ENCODE measurements at places on chromosomes 1 and 21. TPM values are rescaled to one million over a fixed set of nuclear protein-coding genes. Genes with fewer than 3 reads are reported as not detected.

GRCh38 chr1:221858818-221859611 is 117.1 kb upstream of the DUSP10 start:
- DNase-seq: no peak

GRCh38 chr1:28751315-28752060 is 14.7 kb downstream of the YTHDF2 start:
- DNase-seq: no peak

GRCh38 chr1:231518485-231519034 is 9.9 kb upstream of the TSNAX start:
- DNase-seq: no peak

- DNase-seq: no peak
Observed at GRCh38 chr1:244896550-244896949, 32.2 kb upstream of the HNRNPU start.

GRCh38 chr1:234601301-234602017 is 8.5 kb downstream of the IRF2BP2 start:
- DNase-seq: no peak

GRCh38 chr1:180156631-180157091 is 2.0 kb downstream of the QSOX1 start:
- DNase-seq: no peak

GRCh38 chr1:43861337-43861736 is 72.3 kb upstream of the ARTN start:
- DNase-seq: no peak

GRCh38 chr1:174713796-174714195 is 266.0 kb downstream of the GPR52 start:
- no peak for DNase-seq

- DNase-seq: no peak
Observed at GRCh38 chr1:155858800-155859233, 550 bp upstream of the SYT11 start.

DNA sequence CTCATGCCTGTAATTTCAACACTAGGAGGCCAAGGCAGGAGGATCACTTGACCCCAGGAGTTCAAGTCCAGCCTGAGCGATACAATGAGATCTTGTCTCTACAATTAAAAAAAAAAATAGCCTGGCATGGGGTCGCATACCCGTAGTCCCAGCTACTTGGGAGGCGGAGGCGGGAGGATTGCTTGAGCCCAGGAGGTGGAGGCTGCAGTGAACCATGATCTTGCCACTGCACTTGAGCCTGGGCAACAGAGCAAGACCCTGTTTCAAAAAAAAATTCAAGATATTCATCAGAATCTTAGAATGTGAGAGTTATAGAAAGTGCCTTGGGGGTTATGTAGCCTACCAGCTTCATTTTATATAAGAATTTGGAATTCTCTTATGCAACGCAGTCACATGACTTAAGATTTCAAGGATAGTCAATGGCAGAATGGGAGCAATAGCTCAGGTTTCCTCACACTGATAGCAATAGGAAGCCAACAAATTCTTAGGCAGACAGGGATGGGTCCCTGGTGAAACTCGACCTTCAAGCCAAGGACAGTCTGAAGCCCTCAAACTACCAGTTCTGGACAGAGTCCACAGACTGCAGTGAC is 462.5 kb downstream of the SETD4 start:
- no peak for DNase-seq

DNA sequence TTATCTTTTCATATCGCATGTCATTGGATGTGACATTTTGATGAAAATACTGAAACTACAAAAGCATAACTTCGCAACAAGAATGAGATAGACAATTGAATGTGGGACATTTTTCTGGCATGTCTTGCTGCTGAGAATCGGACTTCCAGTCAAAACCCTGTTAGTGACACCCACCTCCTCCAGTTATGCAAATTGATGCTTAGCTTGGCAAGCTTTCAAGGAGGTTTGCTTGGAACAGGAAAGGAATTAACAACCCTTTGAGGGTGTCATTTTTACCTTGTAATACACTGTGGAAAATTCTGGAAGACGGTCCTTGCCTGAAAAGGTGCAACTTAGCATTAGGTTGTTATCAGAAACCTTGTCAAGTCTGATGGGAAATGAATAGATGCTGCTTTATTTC is 38.8 kb upstream of the FAM3B start:
- DNase-seq: no peak

DNA sequence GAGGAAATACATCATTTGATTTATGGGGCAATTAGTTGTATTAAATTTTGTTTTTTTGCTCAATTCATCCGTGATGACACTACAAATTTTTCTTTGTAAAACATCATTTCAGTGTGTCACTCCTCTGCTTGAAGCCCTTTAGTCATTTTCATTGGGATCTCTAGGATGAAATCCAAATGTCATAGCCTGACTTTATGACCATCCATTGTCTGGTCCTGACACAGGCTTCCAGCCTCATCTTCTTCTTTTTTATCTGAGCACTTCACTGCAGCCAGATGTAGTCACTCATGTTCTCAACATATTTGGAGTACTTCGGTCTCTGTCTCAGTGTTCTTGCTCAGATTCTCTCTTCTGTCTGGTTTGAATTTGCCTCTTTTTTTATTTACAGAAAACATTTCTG is 173.1 kb downstream of the HMCN1 start:
- no peak for DNase-seq

DNA sequence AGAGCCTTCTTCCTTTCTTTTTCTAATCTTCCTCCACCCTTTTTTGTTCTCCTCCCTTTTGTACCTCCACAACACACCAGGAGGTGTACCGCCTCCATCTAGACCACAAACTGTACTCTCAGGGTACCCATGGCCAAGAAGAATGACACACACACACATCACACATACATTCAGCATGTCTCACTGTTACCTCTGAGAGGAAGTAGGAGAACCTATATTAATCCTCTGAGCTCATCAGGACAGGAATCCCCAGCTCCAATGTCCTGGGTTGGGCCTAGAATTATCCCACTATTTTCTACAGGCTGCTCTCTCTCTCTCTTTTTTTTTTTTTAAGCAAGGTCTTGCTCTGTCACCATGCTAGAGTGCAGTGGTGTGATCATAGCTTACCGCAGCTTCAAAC is 36.7 kb downstream of the ATP2B4 start:
- DNase-seq: no peak

The HSD11B1 gene
- 83.7 TPM for total RNA-seq

The CAMK1G gene
- total RNA-seq: not detected

Data from mesenteric fat pad (tissue), 1 donor.